ENCODE measurements at places on chromosomes 11 and 22. TPM values are rescaled to one million over a fixed set of nuclear protein-coding genes. Genes with fewer than 3 reads are reported as not detected.

- DNase-seq: no peak
Measured at GRCh38 chr11:20031155-20032001, 128.9 kb downstream of the DBX1 start.

DNA sequence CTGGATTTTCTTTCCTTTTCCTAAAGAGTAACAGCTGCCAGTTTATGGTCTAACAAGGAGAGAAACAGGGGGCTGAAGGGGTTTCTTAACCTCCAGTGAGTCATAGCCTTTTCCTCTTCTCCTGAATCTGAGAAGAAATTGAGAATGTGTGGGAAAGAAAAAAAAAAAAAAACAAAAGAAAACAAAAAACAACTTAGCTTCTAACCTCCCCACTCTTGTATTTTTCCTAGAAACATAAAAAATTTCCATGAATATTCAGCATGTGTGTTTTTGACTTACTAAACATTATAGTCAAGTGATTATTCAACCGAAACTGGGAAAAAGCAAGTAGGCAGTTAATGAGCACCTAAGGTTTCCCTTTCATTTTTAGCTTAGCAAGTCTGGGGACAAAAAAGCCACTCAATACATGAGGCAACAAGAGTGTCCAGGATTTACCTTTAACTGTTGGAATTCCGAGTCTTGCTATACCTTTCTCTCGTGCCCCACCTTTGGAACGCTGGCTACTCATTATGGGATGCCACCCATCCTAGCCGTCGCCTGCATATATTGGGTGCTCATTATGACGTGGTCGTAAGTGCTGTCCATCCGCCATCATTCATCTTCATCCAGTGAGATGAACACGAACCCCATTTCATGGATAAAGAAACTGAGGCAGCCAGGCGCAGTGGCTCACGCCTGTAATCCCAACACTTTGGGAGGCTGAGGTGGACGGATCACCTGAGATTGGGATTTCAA lies 2.4 kb downstream of the ASPHD2 start:
- peak; percentile 24 for DNase-seq

GRCh38 chr11:15969701-15970329 lies 386.5 kb downstream of the SOX6 start:
- DNase-seq: no peak

GRCh38 chr11:103397369-103397768 lies 288.1 kb downstream of the DYNC2H1 start:
- DNase-seq: no peak

GRCh38 chr11:124724979-124725718 lies 14.6 kb upstream of the NRGN start:
- DNase-seq: peak; percentile 33

DNA sequence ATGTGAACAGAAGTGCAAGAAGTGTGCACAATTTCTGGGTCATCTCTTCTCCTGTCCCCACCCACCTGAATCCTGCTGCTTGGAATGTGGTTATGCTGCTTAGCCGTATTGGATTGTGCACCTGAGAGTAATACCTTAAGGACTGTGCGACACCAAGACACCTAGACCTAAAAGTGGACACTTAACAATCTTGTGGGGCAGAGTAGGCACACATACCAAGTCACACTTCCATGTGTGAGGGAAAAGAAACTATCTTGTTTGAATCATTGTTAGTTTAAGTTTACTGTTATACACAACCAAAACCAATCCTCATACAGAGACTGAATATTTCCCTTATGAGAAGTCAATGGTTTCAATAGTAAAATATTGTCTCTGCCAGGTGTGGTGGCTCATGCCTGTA lies 93.7 kb downstream of the CCDC83 start:
- DNase-seq: no peak

HBE1 gene
- not detected for total RNA-seq

DNA sequence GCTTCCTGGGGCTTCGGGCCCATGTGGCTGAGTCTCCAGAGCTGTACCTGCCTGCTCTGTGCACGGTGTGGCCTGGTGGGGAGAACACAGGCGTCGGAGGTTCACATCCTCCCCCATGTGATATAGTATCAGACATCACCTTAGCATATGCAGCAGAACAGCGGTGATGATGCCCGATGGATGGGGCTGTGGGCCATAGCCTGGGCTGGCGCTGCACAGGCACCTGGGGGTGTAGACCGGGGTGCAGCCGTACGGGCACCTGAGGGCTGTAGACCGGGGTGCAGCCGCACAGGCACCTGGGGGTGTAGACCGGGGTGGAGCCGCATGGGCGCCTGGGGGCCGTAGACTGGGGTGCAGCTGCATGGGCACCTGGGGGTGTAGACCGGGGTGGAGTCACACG lies 29.2 kb downstream of the NADSYN1 start:
- DNase-seq: no peak

APOBEC3B gene
- 9.8 TPM for total RNA-seq

- DNase-seq: no peak
Measured at GRCh38 chr22:19406846-19407245, 24.7 kb downstream of the HIRA start.

MFRP gene
- not detected for total RNA-seq

CHST1 gene
- not detected for total RNA-seq

DNA sequence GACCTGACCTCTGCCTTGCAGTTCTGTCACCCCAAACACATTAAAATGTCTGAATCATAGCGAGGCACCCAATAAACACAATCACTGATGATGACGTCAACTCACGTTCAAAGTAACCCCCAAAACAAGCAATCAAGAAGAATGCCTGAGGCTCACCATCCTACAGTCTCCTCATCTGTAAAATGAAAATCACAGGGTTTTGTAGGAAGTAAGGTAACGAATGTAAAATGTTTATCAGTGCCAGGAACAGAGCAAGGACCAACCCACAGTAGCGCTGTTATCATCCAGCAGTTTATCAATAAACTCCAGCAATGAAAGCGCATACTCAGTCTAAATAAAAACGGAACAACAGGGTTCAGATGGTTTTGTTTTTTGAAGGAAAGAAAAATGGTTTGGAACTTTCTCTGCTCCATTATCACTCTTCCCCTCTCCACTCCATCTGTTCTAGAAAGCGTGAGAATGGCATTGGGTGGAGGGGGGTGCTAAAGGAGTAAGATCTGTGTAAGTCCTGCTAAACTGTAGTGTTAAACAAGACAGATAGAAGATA lies 110.5 kb downstream of the MICAL3 start:
- no peak for DNase-seq

DNA sequence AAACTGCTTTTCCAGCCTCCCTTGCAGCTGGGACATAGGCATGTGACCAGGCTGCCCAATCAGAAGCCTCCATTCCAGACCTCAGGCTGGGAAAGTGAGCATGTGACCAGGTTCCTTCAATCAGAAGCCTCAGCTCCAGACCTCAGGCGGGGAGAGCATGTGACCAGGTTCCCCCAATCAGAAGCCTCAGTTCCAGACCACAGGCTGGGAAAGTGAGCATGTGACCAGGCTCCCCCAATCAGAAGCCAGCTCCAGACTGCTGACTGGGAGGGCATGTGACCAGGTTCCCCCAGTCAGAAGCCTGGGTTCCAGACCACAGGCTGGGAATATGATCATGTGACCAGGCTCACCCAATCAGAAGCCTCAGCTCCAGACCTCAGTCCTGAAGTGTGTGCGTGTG lies 11.7 kb upstream of the IL2RB start:
- DNase-seq: no peak

INSC gene
- total RNA-seq: not detected

- no peak for DNase-seq
Measured at GRCh38 chr11:112776834-112777233, 184.4 kb upstream of the NCAM1 start.

- DNase-seq: no peak
Measured at GRCh38 chr22:46846150-46846831, 83.8 kb downstream of the TBC1D22A start.

KCNJ1 gene
- total RNA-seq: not detected

GRCh38 chr11:10640308-10640707 lies 53.2 kb downstream of the IRAG1 start:
- peak; percentile 44 for DNase-seq

KRTAP5-7 gene
- total RNA-seq: 0.70 TPM

DNA sequence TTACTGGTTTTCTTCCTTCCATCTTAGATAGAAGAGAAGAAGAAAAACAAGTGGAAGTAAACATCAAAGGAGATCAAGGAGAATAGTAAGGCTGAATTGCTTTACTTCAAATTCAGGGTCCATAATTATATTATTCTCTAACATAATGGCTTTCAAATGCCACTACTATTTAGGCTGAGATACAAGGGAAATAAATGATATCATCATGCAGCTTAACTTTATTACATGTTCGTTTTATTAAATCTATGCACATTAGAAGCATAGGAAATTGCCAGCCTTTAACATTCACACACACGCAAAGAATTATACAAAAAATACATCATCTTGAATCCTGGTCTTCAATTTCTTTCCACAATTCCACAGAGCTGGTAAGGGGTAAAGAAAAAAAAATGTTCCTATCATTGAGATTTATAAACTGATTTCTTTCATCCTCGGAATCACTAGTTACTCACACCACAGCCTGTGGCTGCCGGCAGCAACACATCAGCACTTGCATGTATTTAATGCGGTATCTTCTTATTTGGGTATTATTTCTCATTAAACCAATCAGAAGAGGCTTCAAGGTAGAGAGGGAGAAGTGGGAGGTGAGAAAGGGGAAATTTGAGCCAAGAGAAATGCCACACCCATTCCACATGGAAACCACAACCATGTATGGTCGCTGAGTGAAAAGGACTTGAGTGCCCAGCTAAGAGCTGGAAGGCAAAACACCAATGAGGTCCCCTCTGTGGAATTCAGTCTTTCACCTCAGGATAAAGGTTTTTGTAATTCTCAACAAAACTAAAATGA lies 26.3 kb downstream of the SYTL2 start:
- DNase-seq: no peak

CD44 gene
- 896 TPM for total RNA-seq

PACSIN3 gene
- 1.3 TPM for total RNA-seq

- DNase-seq: peak; percentile 88
Measured at GRCh38 chr11:66386171-66387069, 14.9 kb upstream of the SLC29A2 start.

GRCh38 chr11:30155428-30155827 lies 75.4 kb upstream of the FSHB start:
- DNase-seq: no peak

Measured in B cell (primary cell).